ENCODE measurements at places on chromosomes 13 and 19. TPM values are rescaled to one million over a fixed set of nuclear protein-coding genes. Genes with fewer than 3 reads are reported as not detected.

- no peaks in the 10 kb centered on the region for H3K36me3 ChIP-seq
- peak overlapping the region; percentile 23 for H3K4me3 ChIP-seq
- peak overlapping the region; percentile 96 for H3K27ac ChIP-seq
- peak; percentile 87 for DNase-seq
Observed at GRCh38 chr19:2167896-2168618, 4.3 kb downstream of the DOT1L start.

Gene SLC5A5
- total RNA-seq, result not detected

Gene ADGRE1
- 1.8 TPM for total RNA-seq

Gene N4BP2L1
- 25.3 TPM for total RNA-seq

- no peaks in the 10 kb centered on the region for H3K27me3 ChIP-seq
- no peak for DNase-seq
- peaks cover 24% of the 10 kb centered on the region for H3K36me3 ChIP-seq
- no peaks in the 10 kb centered on the region for H3K4me1 ChIP-seq
- H3K27ac ChIP-seq, result no peak overlapping the region
Observed at GRCh38 chr19:33509774-33510173, 11.8 kb downstream of the PEPD start.

GRCh38 chr19:5891938-5892771 is 11.4 kb downstream of the NDUFA11 start:
- DNase-seq, result no peak
- no peak overlapping the region for H3K4me3 ChIP-seq
- H3K27me3 ChIP-seq, result peaks cover 11% of the 10 kb centered on the region
- H3K36me3 ChIP-seq, result peaks cover 18% of the 10 kb centered on the region

Gene SULT2A1
- not detected for total RNA-seq

- DNase-seq, result no peak
- no peak overlapping the region for H3K4me3 ChIP-seq
- H3K27ac ChIP-seq, result no peak overlapping the region
- H3K4me1 ChIP-seq, result peaks cover 25% of the 10 kb centered on the region
Observed at GRCh38 chr13:110268061-110268460, 38.9 kb downstream of the COL4A1 start.

Gene BTBD2
- 56.5 TPM for total RNA-seq

Gene ATP4A
- not detected for total RNA-seq

- no peaks in the 10 kb centered on the region for H3K27me3 ChIP-seq
- peak within 1 kb of the TSS; percentile 36 for H3K4me3 ChIP-seq
- no peak for DNase-seq
- H3K4me1 ChIP-seq, result no peaks in the 10 kb centered on the region
- H3K36me3 ChIP-seq, result no peaks in the 10 kb centered on the region
- H3K27ac ChIP-seq, result no peak within 1 kb of the TSS
Observed at GRCh38 chr19:56840451-56841192, at the start of the genes PEG3 and ZIM2. TSS of gene PEG3 (minus strand) at chr19:56840726. CDS start at chr19:56824655, 16,071 bp downstream. TSS of gene ZIM2 (minus strand) at chr19:56840726. CDS start at chr19:56824277, 16,449 bp downstream.

DNA sequence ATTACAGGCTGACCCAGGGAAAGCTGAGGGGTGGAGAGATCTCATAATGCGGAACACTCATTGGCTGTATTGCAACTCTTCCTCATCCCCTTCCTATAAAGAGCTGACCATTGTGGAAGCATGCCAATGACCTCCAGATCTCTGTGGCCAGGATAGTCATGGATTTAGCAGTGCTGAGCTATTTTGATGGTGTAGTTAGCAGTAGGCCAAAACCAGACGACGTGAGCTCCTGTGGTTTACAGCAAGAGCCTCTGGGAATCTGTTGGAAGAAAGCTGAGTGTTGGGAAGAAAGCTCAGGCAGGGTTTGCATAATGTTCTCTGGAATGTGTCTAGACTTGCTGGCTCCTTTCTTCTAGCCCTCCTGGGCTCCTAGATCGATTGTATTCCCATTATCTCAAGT is 187.5 kb upstream of the GPC6 start:
- H3K4me1 ChIP-seq, result no peaks in the 10 kb centered on the region
- no peaks in the 10 kb centered on the region for H3K27me3 ChIP-seq
- no peaks in the 10 kb centered on the region for H3K36me3 ChIP-seq
- DNase-seq, result no peak
- no peak overlapping the region for H3K4me3 ChIP-seq

DNA sequence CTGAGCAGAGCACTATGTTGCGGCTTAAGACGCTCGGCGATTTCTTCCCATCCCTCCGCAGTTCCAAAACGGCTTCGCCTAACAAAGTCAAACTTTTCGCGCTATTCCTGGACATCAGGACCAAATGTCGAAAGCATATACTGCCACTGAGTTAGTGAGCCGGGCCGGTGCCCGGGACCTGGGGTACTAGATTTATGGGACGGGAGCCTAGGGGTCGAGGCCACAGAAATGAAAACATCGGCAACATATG is 699 bp downstream of the RCBTB2 start:
- no peak for DNase-seq
- H3K27ac ChIP-seq, result peak overlapping the region; percentile 99
- H3K4me1 ChIP-seq, result peaks cover 14% of the 10 kb centered on the region
- H3K4me3 ChIP-seq, result peak overlapping the region; percentile 78

Gene SKA3
- total RNA-seq, result 1.7 TPM

Gene DACT3
- total RNA-seq, result 10.0 TPM

DNA sequence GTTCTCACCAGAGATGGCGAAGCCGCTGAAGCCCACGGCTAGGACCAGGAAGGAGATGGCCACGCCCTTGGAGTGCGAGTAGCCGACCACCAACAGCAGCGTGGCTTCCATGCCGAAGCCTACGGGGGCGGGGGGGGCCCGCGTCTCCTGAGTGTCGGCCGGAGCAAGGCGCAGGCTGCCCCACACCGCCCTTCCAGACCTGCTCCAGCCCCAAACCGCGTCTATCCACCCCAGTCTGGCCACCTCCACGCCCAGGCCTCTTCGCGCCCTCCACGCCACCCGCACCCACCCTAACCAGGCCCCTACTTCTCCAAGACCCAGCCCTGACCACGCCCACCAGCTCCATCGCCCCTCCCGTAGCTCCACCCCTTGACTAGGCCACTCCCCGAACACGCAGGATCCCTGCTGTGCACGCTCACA is 6.2 kb downstream of the GFY start:
- DNase-seq, result no peak
- peaks cover 93% of the 10 kb centered on the region for H3K27me3 ChIP-seq
- no peaks in the 10 kb centered on the region for H3K36me3 ChIP-seq

DNA sequence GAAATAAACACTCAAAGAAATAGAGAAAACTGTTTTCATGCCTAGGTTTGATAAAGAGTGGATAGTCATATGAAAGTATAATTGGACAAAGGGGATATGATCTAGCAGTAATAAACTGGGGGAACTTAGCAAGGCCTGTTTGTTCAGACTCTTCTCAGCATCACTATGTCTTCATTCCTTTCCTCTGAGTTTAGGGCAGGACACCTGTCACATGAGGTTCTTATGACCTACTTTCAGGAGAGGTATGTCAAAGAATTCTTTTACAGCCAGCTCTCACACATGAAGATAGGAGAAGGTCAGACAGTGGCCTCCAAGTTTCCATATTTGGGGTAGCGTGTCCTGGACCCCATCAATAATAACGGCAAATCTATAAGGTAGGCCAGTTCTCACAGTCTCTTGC is 11.4 kb upstream of the RFXAP start:
- H3K4me1 ChIP-seq, result no peaks in the 10 kb centered on the region
- no peak overlapping the region for H3K4me3 ChIP-seq
- no peak overlapping the region for H3K27ac ChIP-seq
- no peaks in the 10 kb centered on the region for H3K36me3 ChIP-seq

Gene NKPD1
- not detected for total RNA-seq

GRCh38 chr19:41426952-41427646 is at the start of gene B3GNT8:
TSS of gene B3GNT8 (minus strand) at chr19:41427374. CDS start at chr19:41426778, 596 bp downstream.
- DNase-seq, result peak; percentile 96
- H3K4me1 ChIP-seq, result peaks cover 34% of the 10 kb centered on the region
- peaks cover 54% of the 10 kb centered on the region for H3K36me3 ChIP-seq
- H3K4me3 ChIP-seq, result peak within 1 kb of the TSS; percentile 68

- H3K4me1 ChIP-seq, result no peaks in the 10 kb centered on the region
- H3K27ac ChIP-seq, result no peak overlapping the region
- H3K36me3 ChIP-seq, result peaks cover 50% of the 10 kb centered on the region
- H3K4me3 ChIP-seq, result no peak overlapping the region
Observed at GRCh38 chr19:23262920-23263319, 12.7 kb upstream of the ZNF724 start.

DNA sequence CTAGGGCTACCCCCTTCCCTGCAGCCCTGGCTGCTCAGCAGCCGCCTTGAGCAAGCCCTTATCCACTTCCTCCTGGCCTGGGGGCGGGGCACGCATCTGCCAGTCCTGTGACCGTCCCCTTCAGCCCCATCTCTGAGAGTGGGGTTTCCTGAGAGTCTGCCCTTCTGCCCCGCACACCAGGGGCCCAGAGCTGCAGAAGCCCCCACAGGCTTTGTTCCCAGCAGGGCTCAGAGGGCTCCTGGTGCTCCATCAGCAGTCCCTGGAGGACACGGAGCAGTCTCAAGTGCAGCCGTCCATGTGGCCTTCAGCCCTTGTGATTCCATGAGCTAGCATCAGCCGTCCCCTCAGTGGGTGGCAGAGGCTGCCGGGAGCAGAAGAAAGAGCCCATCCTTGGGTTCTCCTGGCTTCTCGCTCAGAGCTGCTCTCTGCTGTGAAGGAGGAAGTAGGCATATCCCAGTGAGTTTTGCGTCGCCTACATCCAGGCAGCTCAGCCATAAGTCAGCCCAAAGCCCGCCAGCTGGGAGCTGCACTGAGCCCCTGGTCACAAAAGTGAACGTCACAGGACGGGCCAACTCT is 16.3 kb downstream of the MYO9B start:
- peak; percentile 87 for DNase-seq
- H3K27me3 ChIP-seq, result no peaks in the 10 kb centered on the region
- peaks cover 34% of the 10 kb centered on the region for H3K4me1 ChIP-seq
- H3K27ac ChIP-seq, result peak overlapping the region; percentile 13
- H3K4me3 ChIP-seq, result no peak overlapping the region
- H3K36me3 ChIP-seq, result no peaks in the 10 kb centered on the region

- H3K4me3 ChIP-seq, result no peak overlapping the region
- no peak for DNase-seq
- no peaks in the 10 kb centered on the region for H3K27me3 ChIP-seq
- peaks cover 82% of the 10 kb centered on the region for H3K36me3 ChIP-seq
Observed at GRCh38 chr13:20073775-20074174, 87.1 kb downstream of the GJA3 start.

Gene SIGLEC5
- 0.90 TPM for total RNA-seq

Gene DNAJB1
- total RNA-seq, result 99.7 TPM

DNA sequence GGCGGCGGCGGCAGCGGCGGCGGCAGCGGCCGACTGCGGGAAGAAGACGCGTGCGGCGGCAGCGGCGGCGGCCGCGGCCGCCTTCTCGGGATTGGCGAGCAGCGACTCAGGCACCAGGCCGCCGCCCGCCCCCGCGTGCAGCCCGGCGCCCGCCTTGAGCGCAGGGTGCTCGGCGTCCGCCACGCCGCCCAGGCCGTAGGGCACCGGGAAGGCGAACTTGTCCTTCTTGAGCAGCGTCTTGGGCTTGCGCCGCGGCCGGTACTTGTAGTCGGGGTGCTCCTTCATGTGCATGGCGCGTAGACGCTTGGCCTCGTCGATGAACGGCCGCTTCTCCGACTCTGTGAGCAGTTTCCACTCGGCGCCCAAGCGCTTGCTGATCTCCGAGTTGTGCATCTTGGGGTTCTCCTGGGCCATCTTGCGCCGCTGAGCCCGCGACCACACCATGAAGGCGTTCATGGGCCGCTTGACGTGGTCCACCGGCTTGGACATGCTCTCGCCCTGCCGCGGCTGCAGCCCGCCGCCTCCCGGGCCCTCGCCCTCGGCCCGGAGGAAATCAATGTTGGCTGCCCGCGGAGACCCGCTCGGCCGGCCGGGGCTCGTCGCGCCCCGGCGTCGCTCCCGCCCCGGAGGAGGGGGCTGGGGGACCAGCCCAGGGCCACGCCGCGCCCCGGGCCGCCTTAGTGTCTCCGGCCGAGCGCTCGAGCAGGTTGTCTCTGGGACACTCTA is 621 bp downstream of the SOX21 start:
- peak overlapping the region; percentile 30 for H3K4me3 ChIP-seq
- H3K36me3 ChIP-seq, result no peaks in the 10 kb centered on the region
- no peak overlapping the region for H3K27ac ChIP-seq
- peak; percentile 67 for DNase-seq

Data from upper lobe of right lung (tissue), 1 donor.